ENCODE measurements at places on chromosomes 5 and 9.

DNA sequence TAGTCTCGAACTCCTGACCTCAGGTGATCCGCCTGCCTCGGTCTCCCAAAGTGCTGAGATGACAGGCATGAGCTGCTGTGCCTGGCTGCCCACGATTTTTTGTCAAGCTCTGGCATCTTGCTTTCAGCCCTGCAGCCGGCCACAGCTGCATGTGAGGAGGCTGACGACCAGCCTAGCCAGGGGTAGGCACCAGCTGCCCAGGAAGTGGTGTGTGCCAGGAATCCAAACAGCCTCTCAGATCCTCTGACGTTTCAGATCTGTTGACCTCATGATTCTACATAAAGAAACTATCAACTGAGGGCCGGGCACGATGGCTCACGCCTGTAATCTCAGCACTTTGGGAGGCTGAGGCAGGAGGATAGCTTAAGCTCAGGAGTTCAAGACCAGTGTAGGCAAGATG, 19.0 kb downstream of the DYNC2I2 start:
- peak; percentile 92 for DNase-seq

DNA sequence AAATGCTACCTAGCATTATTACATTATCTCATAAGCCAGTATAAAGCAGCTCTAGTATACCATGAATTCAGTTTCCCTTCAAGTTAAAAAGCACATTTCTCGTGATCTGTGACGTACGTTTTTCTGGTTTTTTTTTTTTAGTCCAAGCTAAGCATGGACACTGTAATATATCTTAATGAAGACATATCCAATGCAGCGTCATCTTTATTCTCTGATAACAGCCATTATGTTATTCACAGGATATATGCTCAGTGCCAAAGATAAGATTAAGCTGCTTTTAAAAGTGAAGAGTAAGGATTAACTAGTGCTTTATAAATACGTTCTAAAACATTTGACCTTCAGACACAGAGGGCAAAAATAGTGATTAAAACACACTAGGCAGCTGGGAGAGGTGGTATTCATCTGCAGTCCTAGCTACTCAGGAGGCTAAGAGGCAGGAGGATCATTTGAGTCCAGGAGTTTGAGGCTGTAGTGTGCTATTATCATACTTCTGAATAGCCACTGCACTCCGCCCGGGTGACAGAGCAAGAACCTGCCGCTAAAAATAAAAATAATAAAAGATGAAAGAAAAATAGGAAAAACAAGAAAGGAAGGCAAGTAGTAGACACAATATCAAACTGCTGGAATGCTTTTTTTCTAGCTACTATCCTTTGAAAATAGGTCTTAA, 7.7 kb downstream of the CSNK1A1 start:
- no peak for DNase-seq

DNA sequence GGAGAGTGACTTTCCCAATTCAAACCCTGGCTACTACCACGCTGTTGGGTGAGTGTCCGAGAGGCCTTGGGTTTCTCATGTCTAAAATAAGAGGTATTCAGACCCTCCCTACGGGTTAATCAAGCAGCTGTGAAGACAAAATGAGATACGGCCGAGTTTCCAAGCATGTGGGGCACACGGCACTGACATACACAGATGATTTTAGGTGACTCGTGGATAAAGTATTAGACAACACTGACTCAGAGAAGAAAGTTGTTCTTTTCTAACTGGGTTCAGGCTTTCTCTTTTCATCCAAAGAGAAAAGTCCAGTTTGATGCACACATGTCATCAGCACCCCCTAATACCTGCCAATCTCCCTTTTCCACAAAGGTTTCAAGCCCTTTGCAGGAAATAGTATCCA, 15.6 kb downstream of the FOXI1 start:
- no peak for DNase-seq

DNA sequence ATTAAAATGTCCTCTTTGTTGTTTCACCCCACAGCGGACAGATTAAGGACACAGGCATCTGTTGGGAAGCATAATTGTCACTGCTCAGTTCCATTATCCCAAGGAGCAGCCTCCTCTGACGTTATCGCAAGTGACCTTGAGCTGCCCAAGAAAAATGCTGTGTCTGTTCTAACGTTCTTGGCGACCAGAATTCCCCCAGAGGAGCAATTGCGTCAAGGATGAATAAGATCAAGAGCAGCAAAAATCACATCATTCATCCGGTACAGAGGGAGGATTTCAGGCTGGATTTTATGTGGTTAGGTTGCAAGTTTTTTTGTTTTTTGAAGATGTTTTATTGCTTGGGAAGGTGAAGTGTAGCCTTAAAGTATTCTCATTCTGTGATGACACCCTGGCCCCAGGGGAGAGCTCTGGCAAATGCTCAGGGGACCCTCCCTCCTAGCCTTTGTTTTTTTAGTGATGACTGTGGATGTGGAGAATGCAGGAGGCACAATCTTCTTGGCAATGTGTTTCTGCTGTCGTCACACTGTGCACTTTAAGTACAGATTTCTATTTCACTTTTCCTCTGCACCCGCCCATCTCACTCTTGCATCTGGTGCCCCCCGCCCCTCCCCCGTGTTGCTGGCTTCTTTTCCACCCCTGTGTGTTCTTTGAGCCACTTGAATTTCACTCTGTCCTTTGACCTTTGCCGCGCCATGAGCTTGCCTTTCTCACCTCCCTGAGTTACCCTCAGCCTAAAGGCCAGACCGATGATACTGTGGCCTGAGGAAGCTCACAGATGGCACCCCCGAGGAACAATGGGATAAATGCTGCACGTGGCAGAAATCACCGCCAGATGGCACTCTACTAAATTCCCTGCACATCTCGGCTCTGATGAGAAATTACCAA, 308.5 kb downstream of the RAB3C start:
- DNase-seq: peak; percentile 71

DNA sequence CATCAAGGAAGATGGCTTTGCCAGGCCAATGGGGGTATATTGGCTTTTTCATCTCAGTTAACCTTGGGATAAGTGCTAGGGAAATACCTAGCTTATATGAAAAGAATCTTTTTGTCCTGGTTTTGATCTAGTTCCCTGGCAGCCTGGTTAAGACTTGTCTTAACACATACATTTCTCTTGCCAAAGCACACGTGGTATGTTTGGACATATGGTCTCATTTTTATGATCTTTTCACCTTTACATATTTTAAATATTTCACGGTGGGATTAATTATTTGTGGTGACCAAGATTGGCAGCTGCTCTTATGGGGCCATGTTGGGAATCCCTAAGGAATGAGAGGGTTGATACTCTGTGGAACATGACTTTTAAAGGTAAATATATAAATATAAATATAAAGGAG, 312.5 kb downstream of the NPR3 start:
- no peak for DNase-seq

DNA sequence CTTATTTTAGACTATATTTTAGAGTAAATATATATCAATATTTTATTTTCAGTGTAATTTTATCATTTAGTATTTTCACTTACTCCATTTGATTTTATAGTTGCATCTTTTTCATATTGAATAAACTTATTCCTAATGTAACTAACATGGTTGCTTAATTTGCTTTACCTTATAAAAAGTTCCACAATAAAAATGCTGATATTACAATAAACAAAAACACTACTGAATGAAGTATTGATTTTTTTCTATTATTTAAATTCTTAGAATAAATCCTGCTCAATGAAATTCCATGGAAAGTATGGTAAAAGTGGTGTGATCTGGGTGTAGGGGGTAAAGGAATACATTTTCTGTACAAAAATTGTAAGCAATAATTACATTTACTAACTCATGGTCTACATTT, 2074.9 kb upstream of the C9orf72 start:
- DNase-seq: no peak

- DNase-seq: no peak
These were observed 424 bp upstream of the MARCOL start for GRCh38 chr5:148237785-148238417.

DNA sequence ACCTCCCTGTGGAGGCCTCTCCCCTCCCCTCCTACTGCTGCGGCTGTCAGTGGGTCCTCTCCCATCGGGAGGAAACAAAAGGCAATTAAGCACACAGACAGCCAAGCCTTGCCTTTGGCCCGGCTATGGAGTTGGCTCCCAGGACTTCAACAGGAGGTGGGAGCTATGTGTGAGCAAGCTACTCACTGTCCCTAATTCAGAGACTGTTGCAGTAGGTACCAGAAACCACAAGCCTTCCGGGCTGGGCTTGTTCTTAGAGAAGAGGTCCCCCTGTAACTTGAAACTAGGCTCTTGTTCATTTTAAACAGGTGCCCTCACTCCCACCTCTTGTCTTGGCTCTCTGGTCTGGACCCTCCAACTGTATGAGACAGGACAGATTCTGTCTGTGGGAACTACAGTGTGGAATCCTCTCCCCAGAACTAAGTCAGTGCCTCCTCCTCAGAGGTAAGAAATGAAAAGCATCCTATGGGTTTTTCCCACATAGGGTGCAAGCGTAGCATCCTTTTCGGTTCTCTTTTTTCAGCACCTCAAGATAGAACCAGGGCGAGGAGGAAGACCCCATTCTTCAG, 561.1 kb downstream of the EBF1 start:
- no peak for DNase-seq

- DNase-seq: no peak
These were observed 38.6 kb downstream of the ELOVL7 start for GRCh38 chr5:60805463-60805862.

DNA sequence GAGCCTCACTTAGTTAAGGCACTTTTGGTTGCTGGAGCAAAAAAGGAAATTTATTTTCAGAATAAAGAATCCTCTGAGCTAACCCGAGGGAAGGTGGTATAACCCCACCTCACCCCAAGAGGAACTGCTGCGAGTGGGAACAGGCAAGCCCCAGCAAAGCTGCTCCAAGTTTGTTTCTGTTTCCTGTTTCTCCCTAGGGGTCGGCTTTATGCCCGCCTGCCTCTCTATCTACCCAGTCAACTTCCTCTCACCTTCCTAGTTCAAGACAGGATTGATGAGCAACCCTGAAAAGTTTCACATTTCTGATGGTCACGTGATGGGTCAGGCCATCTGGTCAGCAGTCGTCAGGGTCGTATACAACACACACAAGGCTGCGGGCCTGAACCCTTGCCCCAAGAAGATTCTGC, 31.1 kb downstream of the TRIO start:
- no peak for DNase-seq

DNA sequence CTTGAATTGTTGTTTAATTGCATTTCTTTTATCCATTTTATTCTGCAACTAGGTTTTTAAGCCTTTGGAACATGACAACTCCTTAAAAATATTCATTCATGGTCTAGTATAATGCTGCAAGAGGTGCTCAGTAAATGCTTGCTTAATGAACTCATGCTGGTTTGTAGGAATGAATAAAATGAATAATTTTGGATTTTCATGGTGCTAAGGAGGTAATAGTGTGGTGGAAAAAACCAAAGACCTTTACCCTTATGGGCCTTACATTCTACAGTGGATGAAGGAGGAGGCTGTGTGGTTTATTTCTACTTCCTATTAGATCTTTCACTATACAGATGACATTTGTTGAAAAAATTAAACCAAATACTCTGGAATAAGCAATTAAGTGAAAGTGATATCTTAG, 43.4 kb downstream of the LRRTM2 start:
- DNase-seq: no peak

- DNase-seq: no peak
These were observed 366.3 kb upstream of the ADAMTS16 start for GRCh38 chr5:4773827-4774317.

- no peak for DNase-seq
These were observed 13.6 kb downstream of the GGTA1 start for GRCh38 chr9:121486043-121486442.

Measured in foreskin melanocyte (primary cell).